Suppressor macrophage treated with lipopolysaccharide for 4 hours (primary cell): ENCODE measurements at places on chromosomes 5 and 9.

GRCh38 chr5:142866563-142867275 lies 96.5 kb downstream of the ARHGAP26 start:
- peak; percentile 63 for DNase-seq

GRCh38 chr5:102231693-102232619 lies 64.1 kb downstream of the SLCO4C1 start:
- peak; percentile 84 for DNase-seq

DNA sequence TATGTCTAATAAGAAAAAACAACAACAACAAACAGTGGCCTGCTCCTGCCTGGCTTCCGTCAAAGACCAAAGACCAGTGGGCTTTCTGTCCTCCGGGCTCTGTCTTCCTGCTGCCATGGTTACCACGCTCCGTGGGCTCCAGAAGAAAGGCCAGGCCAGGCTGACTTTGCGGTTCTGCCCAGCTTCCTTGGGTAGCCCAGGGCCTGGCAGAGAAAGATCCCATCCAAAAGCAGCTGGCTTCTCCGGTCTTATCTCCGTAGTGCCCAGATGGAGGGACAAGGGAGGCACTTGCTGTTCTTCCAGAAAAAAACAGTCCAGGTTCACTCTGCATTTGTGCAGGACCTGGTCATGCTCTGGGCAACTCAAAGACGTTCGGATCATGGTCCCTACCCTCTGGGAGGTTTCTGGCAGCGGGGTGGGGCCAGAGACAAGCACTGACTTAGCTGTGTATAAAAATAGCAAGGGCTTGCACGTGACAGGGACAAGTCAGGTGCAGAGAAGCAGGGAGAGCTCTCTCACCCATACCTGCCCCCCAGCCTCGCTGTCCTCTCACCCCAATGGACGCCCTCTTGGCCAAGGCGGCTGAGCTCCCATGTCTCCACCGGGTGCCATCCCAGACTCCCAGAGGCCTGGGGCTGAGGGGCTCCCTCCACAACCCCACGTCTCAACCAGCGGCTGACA lies 212.2 kb downstream of the C9orf50 start:
- no peak for DNase-seq

DNA sequence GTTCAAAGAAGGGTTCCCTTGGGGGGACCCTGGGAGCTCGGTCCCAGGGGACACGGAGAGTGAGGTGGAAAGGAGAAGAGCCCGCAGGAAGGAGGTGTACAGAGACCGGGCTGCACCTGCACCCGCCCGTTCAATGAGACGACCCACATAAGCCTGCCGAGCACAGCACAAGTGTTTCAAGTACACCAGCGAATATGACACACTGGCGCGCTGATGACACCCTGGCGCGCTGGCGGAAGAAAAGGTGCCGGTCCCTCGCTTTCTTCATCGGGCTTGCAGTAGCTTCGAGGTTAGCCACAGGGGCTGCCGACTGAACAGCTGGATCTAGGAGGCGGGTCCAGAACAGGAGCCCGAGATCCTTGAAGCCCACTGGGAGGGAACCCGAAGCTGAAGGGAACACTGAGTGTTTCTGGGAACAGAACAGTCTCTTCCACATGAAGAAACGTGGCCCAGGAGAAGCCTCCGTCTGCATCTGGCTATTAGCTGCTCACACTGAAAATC lies 1.4 kb downstream of the TBC1D9B start:
- no peak for DNase-seq

DNA sequence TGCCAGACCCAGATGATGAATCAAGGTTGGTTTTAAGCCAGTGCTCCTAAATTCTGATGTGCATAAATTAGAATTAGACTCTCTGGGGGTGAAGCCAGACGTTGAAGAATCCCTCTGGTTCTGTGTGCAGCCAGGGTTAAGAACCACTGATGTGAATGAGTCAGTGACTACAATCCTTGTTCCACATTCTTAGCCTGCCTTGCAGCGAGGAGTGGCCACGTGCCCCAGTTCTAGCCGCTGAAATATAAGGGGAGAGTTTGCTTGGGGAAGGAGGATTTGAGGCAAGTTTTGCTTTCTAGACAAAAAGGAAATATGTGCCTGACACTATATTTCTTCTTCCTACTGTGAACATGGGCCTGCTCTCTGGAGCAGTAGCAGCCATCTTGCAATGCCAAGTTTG lies 34.2 kb upstream of the MSH3 start:
- peak; percentile 65 for DNase-seq

- no peak for DNase-seq
Observed at GRCh38 chr9:84857211-84857610, 187.7 kb downstream of the NTRK2 start.

- no peak for DNase-seq
Observed at GRCh38 chr5:5364932-5365331, 57.5 kb upstream of the ICE1 start.

DNA sequence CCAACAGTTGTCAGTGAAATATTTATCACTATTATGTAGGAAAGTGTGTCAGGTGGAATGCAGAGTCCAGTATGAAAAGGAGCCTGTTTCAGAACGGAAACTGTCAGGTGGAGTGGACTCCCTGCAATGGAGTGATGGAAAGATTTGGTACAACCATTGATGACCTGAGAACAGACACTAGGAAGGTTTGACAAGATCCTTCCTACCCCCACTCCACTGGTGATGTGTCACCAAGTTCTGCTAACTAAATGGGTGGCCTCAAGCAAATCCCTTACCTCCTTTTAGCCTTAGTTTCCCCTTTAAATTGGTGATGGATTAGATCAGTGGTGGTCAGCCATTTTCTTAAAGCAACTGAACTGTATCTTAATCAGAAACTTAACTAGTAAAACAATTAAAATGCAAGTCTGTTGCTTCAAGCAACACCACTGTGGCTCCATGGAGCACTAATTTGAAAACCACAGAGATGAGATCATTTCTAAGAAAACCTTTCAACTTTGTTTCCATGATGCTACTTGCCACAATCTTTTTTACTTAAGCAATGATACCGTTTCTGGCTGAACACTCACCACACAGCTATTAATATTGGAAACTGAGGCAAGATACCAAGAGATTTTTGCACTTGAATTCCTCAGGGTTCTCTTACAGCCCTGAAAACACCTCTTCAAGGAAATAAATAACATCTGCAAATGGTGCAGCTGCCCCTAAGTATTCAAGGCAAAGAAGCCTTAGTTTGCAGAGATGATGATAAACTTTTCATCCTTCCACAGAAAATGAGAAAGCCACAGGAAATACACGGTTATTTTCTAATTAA lies 140.6 kb downstream of the ERCC6L2 start:
- no peak for DNase-seq

DNA sequence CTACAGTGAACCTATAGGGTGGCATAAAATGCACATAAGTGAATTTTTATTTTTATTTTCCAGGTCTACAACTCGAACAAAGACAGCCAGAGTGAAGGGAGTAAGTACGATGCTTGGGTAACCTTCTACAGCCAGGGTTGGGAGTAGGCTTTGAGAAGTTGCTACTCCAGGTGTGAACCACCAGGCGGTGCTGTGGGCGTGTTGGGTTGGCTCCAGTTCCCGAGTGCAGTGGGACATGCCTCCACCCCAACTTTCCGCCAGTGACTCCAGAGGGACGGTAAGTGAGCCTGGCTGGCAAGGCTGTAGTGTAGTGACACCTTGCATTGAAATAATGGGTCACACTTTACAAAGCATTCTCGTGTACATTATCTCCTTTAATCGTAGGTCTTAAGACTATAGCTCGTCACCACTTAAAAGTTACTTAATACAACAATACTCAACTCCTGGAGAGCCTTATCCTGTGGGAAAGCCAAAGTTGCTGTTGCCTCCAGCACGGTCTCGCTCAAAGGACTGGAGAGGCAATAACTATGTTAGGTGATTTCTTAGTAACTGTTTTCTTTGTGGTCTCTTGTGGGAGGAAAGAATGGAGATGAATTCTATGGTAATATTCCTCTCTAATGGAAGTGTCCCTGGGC lies 244.0 kb downstream of the ARHGAP26 start:
- no peak for DNase-seq

- DNase-seq, result peak; percentile 50
Observed at GRCh38 chr5:53940921-53941320, 369.5 kb downstream of the ARL15 start.

DNA sequence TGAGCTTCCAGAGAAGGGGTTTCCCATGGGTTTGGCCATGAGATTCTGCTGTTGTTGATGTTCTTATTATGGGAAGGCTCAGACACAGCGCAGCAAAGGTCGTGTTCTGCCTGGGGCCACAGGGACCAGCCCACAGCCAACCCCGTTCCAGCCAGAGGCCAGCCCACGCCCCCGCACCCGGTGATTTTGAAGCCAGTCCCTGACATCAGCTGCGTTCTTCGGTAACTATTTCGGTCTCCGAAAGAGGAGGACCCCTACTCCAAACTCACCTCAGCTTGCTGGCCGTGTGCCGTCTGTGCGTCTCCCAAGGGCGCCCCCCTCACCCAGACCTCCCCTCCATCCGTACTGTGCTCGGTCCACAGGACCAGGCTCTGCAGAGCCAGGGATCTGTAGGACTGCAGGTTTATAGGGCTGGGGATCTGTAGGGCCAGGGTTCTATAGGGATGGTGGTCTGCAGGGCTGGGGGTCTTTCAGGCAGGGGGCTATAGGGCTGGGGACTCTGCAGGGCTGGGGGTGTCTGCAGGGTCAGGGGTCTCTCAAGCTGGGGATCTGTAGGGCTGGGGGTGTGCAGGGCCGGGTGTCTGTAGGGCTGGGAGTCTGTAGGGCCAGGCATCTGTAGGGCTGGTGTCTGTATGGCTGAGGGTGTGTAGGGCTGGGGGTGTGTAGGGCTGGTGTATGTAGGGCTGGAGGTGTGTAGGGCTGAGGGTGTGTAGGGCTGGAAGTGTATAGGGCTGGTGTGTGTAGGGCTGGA lies 11.8 kb downstream of the COL5A1 start:
- DNase-seq, result no peak

DNA sequence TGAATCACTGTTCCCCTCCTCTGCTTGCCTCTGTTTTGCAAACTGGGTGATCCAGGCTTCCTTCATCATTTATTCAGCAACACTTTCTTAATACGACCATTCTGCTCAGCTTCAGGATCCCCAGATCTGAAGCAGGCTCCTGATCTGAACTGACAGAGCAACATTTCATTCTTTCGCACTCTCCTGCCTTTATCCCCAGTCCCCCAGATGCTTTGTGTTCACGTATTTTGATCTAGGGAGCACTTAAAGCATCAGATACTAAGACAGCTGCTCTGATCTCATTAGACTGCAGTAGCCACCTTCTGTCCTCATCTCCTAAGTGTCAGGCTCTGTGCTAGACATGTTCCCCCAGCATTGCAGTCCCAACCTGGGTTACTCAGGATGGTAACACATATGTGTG lies 158.0 kb downstream of the TRIO start:
- DNase-seq, result no peak

DNA sequence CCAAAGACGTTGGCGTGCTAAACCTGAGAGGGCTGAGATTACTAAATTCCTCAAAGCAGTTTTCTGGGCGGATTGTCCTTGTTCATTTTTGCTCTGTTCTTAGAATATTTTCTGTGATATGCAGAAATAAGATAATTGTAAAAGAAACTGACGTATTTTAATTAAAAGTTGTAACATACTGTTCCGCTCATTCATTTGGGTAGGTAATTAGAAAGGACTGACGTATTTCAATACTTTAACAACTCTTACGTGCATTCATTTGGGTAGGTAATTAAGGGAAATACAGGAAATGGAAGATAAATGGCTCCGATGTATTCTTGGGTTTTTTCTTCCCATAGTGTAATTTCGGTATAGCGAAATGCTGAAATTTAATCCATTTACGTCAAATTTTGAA lies 1.1 kb downstream of the OSTF1 start:
- DNase-seq, result no peak

DNA sequence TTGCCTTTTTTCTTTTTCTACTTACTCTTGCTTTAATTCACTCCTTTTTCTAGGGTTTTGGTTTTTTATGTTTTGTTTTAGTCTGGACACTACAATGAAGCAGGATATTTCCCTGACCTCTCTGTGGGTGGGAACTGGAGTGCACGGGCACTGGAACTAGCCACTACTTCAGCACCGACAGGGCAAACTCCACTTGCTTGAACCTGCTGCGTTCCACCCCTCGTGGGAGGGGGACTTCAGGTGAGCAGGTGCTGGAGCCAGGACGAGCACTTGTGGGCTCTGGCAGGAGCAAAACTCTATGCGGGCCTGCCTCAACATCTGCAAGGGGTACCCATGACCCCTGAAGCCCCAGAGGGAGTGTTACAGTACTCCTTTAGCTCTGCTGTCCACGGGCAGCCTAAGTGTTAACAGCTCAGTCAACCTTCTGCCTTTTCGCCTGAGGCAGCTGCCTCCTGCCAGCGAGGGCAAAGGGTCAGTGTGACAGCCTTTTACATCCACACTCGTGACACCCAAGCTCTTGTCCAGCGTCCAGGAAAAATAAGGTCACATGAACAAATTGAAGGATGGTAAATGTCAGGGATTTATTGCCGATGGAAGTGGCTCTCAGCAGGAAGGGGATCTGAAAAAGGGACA lies 144.1 kb upstream of the NFIL3 start:
- DNase-seq, result no peak

- peak; percentile 44 for DNase-seq
Observed at GRCh38 chr9:135850737-135851136, 56.6 kb downstream of the CAMSAP1 start.

DNA sequence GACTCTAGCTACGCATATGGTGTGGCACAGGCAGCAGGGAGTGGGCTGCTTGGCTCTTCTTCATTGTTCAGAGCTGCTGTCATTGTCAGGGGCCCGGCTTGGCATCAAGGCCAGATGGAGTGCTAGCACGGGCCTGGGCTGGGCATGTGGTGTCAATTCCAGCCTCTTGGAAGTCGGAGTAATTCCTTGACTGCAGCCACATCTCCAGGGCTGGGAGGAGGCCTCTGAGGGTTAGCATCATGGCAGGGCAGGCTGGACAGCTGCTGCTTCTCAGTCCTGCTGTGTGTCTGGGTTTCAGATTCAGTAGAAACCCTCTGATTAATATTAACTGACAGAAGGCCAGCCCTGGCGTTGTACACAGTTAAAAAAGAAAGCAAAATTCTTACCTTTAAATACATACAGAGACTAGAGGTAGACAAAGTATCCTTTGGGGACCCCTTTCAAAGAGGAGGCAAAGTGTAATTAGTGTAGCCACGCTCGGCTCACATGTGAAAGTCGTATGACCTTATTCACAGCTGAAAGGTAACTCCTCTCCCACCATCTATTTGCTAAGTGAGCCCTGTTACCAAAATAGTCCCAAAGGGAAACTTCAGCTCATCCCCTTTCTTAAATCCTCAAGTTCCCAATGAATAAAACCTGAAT lies 126.4 kb downstream of the DOCK2 start:
- DNase-seq, result no peak

DNA sequence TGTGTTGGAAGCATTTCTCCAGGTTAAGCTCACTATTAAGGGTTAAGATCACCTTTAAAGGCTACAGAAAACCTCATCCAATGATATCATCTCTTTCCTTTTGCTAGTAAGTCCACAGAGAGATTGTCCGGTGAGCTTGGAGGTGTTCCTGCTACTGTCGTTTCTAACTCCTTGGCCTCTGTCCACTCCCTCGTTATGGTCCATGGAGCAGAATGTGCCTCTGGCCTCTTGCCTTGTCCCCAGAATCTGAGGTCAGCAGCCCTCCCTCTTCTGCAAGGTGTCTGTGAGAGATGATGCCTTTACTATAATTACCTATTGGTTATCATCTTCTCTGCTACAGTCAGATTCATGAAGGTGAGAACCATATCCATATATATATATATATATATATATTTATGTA lies 15.0 kb downstream of the ORM2 start:
- DNase-seq, result no peak
